ENCODE measurements at places on chromosomes 3 and 15. TPM values are rescaled to one million over a fixed set of nuclear protein-coding genes. Genes with fewer than 3 reads are reported as not detected.

GRCh38 chr15:94943888-94944287 is 712.5 kb downstream of the MCTP2 start:
- no peak for DNase-seq

- DNase-seq, result no peak
Observed at GRCh38 chr3:17039594-17039993, 154.8 kb downstream of the PLCL2 start.

- DNase-seq, result no peak
Observed at GRCh38 chr15:73965758-73966113, 26.4 kb downstream of the STOML1 start.

- no peak for DNase-seq
Observed at GRCh38 chr3:157810924-157811718, 295.1 kb downstream of the SHOX2 start.

GRCh38 chr15:68770216-68770615 is 50.5 kb downstream of the ANP32A start:
- DNase-seq, result no peak

DNA sequence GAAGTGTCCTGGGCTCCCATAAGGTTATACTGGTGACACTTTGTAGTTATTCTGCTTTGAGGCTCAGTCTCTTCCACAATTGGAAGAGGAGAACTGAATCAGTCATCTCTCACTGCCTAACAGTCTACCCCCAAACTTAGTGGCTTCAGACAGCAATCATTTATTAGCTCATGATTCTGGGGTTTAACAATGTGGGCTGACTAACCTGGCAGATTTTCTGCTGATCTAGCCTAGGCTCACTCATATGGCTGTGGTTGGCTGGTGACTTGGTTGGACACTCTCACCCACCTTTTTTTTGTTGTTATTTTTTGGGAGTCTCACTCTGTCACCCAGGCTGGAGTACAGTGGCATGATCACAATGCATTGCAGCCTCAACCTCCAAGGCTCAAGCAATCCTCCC is 7.1 kb downstream of the GPD1L start:
- no peak for DNase-seq

- no peak for DNase-seq
Observed at GRCh38 chr15:55532944-55533343, 24.9 kb upstream of the DNAAF4 start.

GRCh38 chr3:188472336-188472735 is 318.4 kb downstream of the LPP start:
- DNase-seq, result no peak

DNA sequence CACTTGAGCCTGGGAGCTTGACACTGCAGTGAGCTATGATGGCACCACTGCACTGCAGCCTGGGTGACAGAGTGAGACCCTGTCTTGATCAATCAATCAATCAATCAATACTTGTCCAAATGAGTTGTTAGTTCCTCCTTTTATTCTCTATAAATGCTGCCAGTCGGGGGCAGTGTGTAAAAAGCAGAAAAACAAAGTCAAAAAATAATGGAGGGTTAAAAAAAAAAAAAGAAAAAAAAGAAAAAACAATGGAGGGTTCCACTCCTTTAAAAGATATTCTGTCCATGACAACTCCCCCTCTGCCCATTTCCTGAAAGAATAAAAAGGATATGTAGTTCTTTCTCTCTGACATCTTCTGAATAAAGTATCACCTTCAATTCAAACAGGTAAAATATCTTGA is 1068.6 kb downstream of the FHIT start:
- DNase-seq, result no peak

DNA sequence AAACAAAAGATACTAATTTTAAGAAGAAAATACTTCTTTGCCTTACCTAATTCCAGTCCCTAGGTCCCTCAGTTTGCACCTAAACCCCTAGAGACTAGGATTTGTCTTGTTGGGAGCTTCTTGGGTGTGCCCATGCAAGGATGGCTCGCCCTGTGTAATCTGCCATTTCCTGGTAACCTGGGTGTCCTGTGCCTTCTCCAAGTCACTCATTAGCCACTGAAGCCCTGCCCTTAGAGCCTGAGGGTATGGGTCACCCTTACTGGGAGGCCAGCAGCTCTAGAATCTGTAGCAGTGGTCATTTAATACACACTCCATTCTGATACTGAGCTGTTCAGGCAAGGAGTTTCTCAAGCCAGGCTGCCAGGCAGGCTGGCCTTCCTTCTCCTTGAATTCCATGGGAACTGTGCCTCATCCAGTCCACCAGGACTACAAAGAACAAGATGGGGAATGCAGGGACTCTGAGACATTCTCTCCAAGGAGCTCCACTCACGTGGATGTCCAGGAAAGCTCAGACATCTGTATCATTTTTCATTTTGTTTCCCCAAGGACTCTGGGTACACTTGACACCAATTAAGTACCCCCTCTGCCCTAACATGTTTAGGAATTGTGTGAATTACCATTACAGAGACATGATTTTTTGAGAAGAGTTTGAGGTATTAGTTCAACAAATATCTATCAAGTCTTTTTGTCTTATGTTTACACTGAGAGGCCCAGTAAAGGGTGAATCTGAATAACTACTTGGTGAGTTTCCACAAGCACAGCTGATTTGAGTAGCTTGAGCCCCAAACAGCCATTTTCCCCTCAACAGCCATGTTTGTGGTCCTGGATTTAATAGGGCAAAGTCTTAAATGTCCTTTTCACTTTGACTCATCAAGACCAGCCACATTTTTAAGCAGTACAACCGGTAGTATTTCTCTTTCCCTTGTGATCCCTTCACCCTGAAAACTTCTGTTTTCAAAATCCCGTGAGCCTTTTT is 52.6 kb downstream of the ARNT2 start:
- no peak for DNase-seq

DNA sequence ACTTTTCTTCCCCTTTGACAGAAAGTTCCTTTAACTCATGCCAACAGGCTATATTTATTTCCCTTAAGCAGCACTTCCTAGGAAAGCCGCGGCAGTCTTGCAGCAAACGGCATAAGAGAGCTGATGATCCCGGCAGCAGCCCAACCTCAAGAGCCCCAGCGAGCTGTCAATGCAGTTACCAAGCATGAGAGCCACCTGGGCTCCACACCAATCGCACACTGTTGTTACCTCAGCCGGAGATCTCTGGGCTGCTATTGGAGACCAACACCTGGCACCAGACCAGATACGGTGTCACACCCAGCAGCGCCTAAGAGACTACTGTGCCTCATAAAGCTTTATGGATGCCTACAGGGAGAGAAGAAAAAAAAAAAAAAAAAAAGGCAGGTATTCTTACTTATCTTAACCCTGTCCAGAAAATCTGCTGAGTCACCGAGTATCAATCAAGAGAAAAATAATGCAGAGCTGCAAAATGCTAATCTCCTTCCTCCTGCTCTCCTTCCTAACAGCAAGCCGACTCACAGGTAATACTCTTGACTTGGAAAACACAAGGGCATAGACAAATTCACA is 11.7 kb downstream of the ABCC5 start:
- DNase-seq, result peak; percentile 79

GRCh38 chr3:111284503-111285183 is 213.0 kb downstream of the NECTIN3 start:
- no peak for DNase-seq

DNA sequence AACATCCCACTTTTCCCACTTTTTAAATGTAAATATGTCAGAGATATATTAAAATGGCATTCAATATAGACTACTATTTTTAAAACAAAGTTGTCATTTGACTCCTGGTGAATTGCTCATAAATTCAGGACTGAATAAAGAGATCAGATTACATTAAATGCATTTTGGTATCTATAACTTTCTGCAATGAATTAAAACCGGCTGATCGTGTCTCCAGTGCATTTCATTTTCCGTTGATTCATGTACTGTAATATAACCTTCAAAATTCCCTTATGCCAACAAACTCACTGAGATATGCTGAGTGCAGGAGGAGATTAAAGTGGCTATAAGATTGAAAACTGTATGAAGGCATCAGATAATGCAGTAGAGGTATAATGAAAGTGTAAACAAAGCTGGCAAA is 361.1 kb upstream of the CDIN1 start:
- DNase-seq, result no peak

- no peak for DNase-seq
Observed at GRCh38 chr3:153652076-153652475, 469.1 kb upstream of the ARHGEF26 start.

- DNase-seq, result no peak
Observed at GRCh38 chr3:100500320-100500880, 8.0 kb downstream of the TMEM45A start.

GRCh38 chr3:168124291-168124690 is 28.6 kb upstream of the GOLIM4 start:
- DNase-seq, result no peak

- no peak for DNase-seq
Observed at GRCh38 chr15:29124581-29125381, 144.8 kb downstream of the NSMCE3 start.

GRCh38 chr3:133892541-133893231 is 3.0 kb downstream of the RAB6B start:
- DNase-seq, result no peak

Gene QRICH1
- polyA plus RNA-seq, result 87.3 TPM

Gene UNC13C
- polyA plus RNA-seq, result 10.1 TPM

Gene IL17RE
- polyA plus RNA-seq, result 11.2 TPM

Gene GHRL
- polyA plus RNA-seq, result 3.8 TPM

Gene TMCO5A
- polyA plus RNA-seq, result not detected

Gene KLHDC8B
- 45.0 TPM for polyA plus RNA-seq

Gene MAP1A
- 7.7 TPM for polyA plus RNA-seq
